ENCODE measurements at places on chromosomes 2 and 18.

DNA sequence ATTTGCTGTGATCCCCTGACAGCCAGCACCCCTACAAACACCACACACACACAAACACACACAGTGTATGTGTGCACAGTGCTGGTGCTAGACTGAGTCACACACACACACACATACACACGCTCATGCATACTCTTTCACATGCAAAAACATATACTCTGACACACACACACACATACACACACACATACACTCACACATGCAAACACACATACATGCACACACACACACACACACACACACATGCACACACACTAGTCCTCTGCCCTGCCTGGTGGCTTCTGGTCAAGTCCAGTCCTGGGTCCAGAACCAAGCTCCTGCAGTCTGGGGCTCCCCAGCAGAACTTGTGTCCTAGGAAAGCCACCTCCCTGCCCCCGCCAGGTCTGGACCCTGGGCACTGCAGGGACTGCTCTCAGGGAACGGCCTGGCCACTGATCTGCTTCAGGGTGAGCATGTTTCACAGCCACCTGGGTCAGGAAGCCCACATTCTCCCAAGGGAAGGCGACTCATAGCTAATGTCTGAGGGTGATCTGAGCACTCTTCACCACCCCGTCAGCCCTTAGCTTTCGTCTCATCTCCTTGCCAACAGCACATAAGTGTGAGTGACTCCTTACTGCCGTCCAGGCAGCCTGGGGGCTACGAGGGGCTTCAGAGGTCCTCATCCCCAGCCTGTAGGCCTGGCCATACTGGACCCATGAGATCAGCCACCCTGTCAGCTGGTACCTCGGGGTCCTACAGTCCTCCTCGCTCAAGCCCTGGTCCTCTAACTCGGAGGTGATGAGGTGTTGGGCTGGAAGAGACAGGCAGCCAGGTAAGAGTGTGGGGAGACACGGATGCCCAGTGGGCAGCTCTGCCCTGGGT, 88.1 kb downstream of the MCFD2 start:
- peak; percentile 79 for DNase-seq

- peak; percentile 80 for DNase-seq
These were observed 284.1 kb downstream of the DSEL start for GRCh38 chr18:67232406-67232805.

DNA sequence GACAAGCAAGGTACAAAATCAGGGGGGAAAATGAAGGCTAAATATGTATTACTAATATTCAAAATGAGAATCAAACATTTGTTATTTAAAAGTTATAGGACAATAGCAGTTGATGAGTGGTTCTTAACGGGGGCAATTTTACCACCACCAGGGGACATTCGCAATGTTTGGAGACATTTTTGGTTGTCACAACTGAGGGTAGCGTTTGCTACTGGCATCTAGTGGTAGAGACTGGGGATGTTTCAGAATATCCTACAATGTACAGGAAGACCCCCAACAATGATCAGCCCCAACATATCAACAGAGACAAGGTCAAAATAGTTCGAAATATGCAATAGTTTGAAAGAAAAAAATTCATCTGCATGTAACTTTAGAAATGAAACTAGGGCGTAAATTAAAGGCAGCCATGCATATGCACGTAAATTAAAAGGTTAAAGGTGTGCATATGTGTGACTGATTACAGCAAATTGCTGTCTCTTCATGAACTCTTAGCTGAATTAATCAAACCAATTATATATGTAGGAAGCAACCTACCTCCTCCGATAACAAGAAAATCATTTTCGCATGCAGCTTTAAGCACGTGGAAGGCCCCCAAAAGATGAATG, 61.2 kb upstream of the CUL3 start:
- no peak for DNase-seq

- peak; percentile 31 for DNase-seq
These were observed 1888.3 kb upstream of the CELF4 start for GRCh38 chr18:39453882-39454281.

DNA sequence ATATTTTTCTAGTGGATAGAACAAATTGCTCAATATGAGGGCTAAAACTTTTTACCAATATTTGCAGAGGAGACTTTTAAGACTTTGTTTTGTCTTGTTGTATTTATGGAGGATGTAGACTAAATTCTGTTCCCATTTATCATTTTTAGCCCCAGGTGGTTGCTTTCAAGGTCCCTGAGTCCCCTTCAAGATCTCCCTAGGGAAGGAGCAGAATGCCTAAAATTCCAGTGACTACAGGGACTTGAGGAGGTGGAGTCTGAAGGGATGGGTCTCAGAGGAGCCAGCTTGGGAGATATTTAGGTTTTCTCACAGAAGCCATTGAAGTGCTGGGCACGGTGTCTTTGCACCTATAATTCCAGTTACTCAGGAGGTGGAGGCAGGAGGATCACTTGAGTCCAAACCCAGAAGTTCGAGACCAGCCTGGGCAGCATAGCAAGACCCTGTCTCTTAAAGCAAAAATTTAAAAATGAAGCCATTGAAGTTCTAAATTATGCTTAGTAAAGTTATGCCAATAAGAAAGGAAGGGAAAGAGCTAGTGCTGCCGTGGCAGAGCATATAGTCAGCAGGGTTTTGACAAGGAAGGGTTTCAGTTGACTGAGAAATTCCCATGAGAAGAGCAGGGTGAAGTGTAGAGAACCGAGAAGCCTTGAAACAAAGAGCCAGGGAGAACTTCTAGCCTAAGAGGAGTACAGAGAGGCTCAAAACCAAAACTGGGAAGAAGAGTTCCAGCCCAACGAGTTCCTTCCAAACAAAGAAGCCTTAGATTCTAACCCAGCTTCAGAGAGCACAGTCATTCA, 43.4 kb downstream of the COMMD1 start:
- no peak for DNase-seq

DNA sequence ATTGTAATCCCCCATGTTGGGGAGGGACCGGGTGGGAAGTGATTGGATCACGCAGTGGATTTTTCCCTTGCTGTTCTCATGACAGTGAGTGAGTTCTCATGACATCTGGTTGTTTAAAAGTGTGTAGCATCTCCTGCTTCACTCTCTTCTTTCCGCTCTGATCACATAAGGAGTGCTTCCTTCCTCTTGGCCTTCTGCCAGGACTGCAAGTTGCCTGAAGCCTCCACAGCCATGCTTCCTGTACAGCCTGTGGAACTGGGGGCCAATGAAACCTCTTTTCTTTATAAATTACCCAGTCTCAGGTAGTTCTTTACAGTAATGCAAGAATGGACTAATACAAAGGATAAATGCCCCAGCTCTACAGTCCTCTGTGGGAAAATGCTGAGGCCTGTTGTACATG, 437.5 kb upstream of the NXPH2 start:
- no peak for DNase-seq

DNA sequence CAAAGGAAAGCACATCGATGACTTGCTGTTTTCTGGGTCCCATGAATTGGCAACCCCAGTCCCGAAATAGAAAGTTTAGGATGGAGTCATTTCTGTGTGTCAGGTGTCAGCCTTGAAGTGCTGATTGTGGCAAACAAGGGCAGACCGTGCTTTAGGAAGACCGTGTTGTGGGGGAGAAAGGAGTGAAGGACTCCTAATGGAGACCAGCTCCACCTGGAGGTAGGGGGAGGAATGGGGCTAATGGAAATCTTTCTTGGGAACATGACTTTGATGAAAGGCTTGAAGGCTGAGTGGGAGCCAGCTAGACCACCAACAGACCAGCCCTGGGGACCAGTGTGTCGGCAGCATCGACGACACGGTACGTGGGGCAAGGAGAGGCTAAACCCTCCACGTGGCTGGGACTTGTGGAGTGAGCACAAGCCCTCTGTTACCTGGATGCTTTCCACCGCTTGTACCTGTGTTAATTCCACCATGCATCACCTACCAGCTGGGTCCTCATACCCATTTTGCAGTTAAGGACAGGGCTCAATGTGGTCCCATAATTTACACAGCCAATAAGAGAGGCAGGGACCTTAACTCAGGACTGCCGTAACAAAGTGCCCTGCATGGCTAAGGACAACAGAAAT, 104.2 kb downstream of the SH3BP4 start:
- peak; percentile 22 for DNase-seq

GRCh38 chr2:149164827-149165226, 126.3 kb downstream of the LYPD6B start:
- DNase-seq: no peak

DNA sequence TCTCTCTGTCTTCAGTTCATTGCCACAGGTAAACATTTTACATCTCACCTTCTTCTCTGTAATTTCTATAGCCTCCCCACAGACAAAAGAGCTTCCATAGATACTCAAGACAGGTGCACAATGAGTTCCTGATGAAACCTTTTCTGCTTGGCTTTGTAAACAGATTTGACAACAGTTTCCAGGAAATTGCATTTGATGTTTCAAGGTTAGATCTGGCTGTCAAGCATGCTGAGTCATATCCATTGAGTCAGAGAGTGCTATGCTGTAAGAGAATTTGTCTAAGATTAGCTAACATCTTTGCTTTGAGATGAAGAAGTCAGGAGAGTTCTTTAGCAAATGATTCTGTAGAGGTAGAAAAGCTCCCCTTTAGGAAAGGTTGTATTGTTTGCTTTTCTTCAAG, 40.6 kb upstream of the MAP2 start:
- peak; percentile 54 for DNase-seq

DNA sequence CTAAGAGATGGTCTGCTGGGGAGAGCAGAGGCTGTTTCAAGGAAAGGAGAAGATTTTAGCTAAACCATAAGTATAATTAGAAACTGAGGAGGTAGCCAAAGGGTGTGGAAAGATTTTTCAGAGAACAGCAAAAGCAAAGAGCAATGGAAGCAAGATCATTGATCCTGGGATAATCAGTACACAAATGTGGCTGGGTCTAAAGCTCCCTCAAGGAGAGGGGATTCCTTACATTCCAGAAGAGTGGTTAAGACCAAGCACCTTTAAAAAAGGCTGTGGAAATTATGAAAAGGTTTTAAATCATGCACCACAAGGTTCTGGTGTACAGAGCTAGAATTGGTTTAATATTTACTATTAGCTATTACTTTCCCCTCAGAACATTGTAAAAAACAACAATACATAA, 246.0 kb upstream of the UBE2E3 start:
- no peak for DNase-seq

DNA sequence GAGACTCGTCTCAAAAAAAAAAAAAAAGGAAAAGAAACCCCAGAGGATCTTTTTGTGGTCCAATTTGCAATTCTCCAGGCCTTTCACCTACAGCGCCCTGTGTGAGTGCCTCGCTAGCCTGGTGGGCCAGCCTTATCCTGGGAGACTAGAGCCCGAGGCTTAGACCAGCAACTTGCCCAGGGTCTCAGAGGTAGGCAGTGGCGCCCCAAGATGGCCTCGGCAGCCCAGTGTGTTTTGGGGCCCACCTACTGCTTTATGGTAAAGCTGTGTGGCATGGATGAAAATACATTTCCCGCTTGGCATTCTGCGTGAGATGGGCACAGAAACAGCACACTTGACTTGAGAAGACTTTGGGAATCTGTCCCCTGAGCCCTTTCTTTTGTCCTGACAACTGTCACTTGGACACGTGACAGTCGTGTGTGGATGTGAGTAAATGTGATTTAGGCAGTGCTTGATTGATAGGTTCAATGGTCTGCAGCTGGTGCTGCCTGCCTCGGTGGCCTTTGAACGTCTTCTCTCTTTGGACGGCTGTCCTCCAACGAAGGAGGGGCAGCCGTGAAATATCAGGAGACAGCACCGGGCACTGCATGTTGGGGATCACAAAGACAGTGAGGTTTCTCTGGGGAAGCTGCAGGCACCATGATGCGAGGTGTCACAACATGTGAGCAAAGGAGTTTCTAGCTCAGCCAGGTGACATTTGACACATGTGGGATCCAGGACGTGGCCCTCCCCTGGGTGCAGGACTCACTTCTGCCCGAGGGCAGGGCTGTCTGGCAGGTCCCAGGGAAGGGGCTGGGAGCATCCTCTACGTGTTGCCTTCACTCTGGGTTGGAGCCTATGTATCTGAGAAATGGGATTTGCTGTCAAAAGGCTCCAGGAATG, 209.5 kb upstream of the TWIST2 start:
- DNase-seq: no peak

DNA sequence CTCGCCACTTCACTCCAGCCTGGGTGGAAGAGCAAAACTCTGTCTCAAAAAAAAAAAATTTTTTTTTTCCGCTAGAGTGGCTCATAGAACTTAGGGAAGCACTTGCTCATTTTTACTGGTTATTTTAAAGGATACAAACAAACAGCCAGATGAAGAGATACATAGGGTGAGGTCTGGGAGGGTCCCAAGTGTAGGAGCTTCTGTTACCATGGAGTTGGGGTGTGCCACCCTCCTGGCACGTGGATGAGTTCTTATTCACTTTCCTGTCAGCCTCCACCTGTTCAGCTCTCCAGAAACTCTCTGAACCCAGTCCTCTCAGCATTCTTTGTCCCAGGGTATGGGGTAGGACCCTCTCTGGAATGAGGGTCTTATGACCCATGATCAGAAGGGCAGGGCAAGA, 4.9 kb upstream of the MAT2A start:
- no peak for DNase-seq

DNA sequence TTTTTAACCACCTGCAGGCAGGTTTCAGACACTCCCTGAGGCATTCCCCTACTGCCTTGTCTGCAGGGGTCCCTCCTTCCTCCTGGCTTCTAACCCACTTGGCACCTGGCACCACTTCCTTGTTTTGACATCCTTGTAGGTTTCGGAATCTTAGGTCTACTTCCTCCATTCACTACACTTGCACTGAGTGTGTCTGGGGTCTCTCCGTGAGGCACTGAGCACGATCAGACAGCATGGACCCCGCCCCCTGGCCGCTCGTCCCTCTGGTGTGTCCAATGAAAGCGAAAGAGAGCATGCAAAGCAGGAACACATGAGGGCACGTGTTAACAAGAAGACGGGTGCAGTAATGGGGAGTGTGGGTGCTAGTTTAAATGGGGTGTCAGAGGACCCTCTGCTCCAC, 63.8 kb downstream of the HAUS1 start:
- DNase-seq: no peak

- no peak for DNase-seq
These were observed 57.5 kb downstream of the CXCR4 start for GRCh38 chr2:136060416-136060815.

DNA sequence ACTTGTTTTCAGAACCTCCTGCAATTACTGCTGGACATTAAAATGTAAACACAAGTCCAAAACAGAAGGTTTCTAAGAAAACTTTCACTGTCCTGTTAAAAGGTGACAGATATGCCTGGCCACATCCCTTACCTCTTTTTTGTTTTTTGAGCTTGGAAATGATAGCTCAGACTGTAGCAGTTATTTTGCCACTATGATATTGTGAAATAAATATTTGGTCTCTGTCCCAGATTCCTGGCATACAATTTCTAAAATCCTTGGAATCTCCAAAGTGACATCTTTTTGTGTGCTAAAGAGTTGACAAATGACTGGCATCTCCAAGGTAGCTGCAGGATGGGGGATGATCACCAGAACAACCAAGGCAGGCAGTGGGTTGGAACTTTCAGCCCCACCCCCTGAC, 16.8 kb downstream of the TPGS2 start:
- DNase-seq: peak; percentile 74

All from AG10803 (cell line).